ENCODE measurements at places on chromosomes 4 and X. TPM values are rescaled to one million over a fixed set of nuclear protein-coding genes. Genes with fewer than 3 reads are reported as not detected.

- DNase-seq: no peak
Observed at GRCh38 chrX:71105628-71106027, 912 bp downstream of the CXorf65 start.

GRCh38 chr4:68465058-68465457, 17.8 kb downstream of the TMPRSS11E start:
- DNase-seq: no peak

DNA sequence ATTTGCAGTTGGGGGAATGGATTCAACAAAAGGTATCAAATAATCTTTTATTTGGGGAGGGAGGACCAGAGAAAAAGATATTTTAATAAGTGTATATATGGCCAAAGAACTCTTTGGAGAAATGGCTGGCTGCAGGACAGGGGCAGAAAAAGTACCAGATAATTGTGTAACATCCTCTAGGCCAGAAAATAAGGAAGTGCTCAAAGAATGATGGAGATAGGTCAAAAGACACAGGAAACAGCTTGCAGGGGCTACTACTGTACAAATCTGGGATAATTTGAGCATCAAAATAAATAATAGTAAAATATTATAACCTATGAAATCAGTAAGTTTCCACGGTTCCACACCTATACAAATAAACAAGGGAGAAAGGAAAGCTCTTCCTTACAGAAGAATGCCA, 34.8 kb downstream of the KLHL5 start:
- DNase-seq: no peak

- DNase-seq: no peak
Observed at GRCh38 chr4:20421603-20421985, 169.9 kb downstream of the SLIT2 start.

DNA sequence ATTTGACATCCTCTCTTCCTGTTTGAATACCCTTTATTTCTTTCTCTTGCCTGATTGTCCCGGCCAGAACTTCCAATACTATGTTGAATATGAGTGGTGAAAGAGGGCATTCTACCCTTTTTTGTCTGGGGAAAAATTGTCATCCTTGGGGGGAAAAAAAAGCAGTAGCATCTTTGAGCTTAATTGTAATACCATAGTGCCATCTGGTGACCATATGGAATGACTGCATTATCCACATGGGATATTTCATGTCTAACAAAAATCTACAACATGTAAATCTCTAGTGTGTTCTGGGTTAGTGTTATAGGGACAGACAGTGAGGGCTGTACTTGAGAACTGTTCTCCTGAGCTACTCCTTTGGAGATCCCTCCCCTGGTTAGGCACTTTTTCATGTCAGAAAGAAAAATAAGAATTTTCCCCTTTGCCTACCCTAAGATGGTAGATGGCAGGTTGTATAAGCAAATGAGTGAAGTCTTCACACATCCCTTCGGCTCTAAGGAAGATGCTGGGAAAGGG, 26.0 kb downstream of the CAPN6 start:
- no peak for DNase-seq

- DNase-seq: no peak
Observed at GRCh38 chr4:5166377-5166776, 115.1 kb downstream of the STK32B start.

- no peak for DNase-seq
Observed at GRCh38 chr4:22485737-22486136, 30.1 kb downstream of the ADGRA3 start.

GRCh38 chr4:59400334-59400733, 1799.8 kb upstream of the ADGRL3 start:
- DNase-seq: no peak

DNA sequence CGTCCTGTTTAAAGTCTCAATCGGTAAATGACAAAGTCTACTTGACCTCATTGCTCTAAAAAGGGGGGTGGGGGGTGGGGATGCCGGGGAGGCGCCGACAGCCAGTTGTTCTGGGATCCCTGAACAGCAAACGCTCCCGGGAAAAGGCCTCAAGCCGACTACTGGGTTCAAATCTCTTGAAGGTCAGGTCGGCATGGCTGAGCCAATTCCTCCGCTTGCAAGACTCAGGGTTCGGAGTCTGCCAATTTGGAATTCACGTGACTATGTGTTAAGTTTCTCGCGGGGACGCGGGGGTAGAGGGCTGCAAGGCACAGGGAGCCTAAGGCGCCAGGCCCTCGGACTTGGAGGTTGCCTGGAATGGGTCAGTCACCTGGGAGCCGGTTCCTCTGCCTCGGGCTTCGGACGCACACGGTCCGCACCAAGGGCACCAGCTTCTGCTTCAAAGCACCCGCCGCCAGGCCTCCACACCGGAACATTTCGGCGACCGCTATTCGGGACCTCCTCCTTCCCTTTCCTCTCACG, 399 bp downstream of the AIFM1 start:
- DNase-seq: no peak

- no peak for DNase-seq
Observed at GRCh38 chrX:129233786-129234185, 289.5 kb downstream of the SMARCA1 start.

GRCh38 chr4:93132631-93133030, 695.9 kb upstream of the ATOH1 start:
- DNase-seq: no peak

- DNase-seq: no peak
Observed at GRCh38 chr4:72377491-72378194, 191.4 kb downstream of the ADAMTS3 start.

The LEF1 gene
- 81.4 TPM for polyA plus RNA-seq

The LAS1L gene
- 44.9 TPM for polyA plus RNA-seq

The TMEM144 gene
- 8.9 TPM for polyA plus RNA-seq

The CORIN gene
- 4.2 TPM for polyA plus RNA-seq

The PDLIM3 gene
- polyA plus RNA-seq: 7.2 TPM

All from right renal pelvis (tissue), 4 donors.